HL-60 (cell line): ENCODE measurements at places on chromosomes 3 and 15.

- no peak for DNase-seq
Measured at GRCh38 chr15:74794248-74794969, 12.5 kb downstream of the CSK start.

- no peak for DNase-seq
Measured at GRCh38 chr3:49531218-49531617, 23.1 kb upstream of the BSN start.

- DNase-seq, result peak; percentile 70
Measured at GRCh38 chr3:67000009-67000408, 1.9 kb downstream of the KBTBD8 start.

- DNase-seq, result no peak
Measured at GRCh38 chr15:50119063-50120040, at the start of gene ATP8B4. TSS of gene ATP8B4 (minus strand) at chr15:50119233. CDS start at chr15:50106966, 12,267 bp downstream.

DNA sequence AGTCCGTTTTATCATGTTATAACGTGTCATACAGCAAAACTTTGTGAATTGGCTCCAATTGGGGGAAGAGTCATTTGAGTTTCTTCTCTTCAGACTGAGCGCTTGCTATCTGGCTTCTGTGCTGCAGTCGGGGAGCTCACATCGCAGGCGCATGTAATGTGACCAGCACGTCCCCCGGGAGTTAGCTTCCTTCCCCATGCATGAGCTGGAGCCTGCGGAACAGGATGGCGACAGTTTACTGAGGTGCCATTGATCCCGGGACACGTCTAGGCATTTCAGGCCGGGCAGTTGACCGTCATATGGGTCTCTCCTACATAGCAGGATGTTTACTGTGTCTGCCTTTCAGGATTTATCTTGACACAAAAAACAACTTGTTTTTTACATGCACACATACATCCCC, 44.8 kb downstream of the CMTM8 start:
- no peak for DNase-seq

DNA sequence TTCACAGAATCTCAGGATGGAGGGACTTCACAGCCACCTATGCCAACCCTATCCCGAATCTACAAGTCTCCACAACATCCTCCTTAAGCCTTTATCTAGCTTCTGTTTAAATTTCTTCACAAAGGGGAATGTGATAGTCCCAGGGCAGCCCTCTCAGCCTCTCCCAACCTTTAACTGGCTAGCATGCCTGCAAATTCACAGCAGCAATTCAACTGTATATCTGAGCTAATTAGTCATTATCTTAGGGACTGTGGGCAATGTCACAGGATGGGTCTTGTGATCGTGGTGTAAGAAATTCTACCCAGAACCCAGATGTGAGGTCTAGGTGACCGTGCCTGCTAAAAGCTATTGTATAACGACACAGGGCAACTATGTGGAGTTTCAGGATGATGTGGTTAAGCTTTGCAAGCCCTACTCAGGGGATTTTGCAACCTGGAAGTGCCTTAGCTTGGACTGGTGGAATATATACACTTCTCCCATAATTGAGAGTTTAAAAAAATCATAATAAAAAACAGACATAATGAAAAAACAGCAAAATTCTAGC, 65.5 kb upstream of the FBN1 start:
- DNase-seq, result peak; percentile 22
